GM12878 (cell line): ENCODE measurements at places on chromosomes 4 and X.

DNA sequence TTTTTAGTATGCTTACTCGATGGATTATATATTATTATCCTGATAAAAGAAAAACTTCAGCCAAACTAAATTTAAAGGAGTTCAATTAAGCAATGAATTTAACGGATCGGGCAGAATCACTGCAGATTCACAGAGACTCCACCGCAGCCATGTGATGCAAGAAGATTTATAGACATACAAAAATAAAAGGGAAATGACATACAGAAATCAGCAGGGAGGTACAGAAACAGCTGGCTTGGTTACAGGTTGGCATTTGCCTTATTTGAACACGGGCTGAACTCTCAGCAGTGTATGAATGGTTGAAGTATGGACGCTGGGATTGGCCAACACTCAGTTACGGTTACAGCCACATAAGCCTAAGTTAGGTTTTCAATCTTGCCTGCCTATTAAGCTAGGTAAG, 35.4 kb upstream of the DHRSX start:
- DNase-seq, result no peak

GRCh38 chr4:26724534-26724933, 136.1 kb upstream of the STIM2 start:
- DNase-seq, result no peak

- no peak for DNase-seq
Measured at GRCh38 chrX:24955372-24955930, 60.3 kb downstream of the ARX start.

GRCh38 chr4:129335276-129335675, 239.3 kb downstream of the C4orf33 start:
- DNase-seq, result no peak

DNA sequence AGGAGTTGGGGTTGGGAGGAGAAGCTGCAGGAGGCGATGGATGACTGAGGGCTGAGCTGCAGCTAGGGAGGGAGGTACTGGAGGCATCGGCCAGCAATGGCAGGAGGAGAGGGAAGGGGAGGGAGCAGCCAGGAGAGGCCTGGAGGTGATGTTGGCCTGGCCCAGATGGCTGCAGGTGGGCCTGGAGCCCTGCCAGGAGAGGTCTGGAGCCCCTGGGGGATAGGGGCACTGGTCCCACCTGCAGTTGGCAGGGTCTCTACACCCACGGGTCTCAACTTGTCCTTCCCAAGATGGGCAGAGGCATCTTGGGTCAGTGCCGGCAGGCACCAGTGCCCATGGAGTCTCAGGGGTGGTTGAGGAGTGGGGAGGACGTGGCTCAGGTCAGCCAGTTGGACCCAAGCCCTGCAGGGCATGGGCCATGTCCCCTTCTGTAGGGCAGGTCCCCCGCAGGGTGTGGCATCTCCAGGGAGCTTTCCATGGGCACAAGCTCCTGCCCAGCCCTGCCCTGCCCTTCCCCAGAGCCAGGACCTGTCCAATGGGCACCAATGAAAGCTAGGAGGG, 2.7 kb upstream of the MXD4 start:
- no peak for DNase-seq

DNA sequence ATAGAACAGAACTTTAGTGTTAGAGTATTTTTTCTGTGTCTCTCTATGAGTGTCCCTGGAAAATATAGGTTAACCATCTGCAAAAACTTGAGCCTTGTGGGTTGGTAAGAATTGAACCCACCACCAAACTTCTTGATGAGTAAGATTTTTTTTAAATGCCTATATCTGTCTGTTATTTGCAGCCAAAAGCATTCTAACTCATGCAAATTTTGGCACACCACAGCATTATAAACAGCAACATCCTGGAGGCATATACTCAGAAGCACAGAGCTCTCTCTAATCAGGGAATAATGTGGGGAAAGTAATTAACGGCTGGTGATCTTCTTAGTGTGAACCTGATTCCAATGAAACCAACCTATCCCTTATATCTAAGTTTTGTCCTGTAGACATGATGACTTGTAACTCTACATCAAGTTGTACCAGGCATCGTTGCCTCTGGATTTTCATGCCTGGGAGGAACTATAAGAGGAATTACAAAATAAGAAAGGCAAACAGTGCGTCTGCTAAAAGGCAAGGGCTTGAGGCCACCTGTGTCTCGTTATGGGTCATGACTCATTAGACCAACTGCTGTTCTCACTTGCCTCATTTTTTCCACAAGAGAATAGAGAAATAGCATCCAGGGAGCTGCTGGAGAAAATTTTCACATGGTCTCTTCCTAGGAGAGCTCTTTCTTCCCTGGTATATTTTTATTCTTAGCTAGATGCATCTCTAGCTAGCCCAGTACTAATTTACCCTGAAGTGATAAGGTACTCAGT, 202.4 kb downstream of the CHIC2 start:
- DNase-seq, result no peak

GRCh38 chr4:103429283-103429682, 231.1 kb upstream of the CENPE start:
- DNase-seq, result no peak

DNA sequence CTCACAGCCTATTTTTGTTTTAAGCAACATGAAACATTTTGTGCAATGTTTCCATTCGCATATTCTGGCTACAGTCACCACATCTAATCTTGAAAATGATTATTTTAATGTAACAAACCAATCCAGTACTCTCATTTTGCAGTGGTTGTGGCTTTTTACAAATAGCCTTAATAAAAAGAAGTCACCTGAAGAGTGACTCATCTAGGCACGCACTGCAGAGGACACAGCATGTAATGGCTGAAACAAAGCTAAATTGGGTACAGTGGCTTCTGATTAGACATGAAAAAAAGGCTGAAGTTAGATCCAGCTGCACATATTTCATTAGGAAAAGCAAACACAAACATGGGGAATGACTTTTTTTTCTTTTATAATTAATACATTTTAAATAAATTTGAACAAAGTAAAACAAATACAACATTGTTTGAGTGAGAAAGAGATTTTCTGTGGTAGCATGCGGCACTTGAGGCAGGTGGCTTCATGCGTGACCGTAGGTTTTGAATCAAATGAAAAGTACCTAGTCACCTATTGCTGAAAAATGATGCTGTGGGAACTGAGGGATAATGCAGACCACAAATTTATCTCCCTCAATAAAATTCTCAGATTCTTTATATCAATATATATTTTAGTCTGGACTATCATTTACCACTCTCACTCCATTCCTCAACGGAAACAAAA, 240.8 kb upstream of the DDX53 start:
- DNase-seq, result no peak

GRCh38 chr4:827209-828081, 1.5 kb upstream of the CPLX1 start:
- no peak for DNase-seq

DNA sequence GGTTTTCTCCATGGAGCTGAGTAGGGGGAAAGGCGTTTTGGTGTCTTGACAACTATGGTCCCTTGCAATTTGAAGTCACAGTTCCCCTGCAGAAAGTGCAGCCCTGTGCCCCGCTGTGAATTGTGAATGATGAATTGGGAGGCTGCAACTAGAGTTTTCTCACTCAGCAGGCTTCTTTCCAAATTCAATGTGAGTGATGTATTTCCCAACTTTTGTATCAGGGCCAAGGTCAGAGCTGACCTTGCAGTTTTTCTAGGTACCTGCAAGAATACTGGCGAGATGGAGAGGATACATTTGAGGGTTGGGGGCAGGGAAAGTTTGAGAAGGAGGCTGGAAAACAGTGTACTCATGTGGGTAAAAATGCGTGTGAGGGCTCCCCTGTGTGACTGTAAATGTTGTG, 11.7 kb downstream of the PHEX start:
- DNase-seq, result no peak

DNA sequence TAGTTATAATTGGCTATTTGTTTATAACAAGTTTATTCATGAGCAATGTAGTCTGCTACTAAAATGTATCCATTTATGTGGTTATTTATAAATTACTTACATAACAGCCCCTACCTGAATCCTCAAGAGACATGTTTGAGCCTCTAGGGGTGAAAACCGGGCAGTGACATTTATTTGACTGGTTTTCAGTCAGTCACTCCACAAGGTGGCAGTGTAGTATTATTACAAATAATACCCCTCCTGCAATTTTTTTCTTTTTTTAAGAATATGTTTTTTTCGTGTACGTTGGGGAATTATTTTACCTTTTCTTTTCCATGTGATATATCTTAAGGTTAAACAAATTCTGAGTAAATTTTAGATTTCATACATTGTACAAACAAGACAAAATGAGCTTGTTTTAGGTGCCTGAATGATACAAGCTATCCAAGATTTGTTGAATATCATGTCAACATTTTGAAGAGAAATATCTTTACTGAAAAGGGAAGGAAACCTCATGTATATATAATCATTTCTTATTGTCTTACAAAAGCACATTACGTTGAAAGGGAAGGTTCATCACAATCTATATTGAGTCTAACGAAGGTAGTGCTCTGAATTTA, 598.7 kb upstream of the TECRL start:
- no peak for DNase-seq

DNA sequence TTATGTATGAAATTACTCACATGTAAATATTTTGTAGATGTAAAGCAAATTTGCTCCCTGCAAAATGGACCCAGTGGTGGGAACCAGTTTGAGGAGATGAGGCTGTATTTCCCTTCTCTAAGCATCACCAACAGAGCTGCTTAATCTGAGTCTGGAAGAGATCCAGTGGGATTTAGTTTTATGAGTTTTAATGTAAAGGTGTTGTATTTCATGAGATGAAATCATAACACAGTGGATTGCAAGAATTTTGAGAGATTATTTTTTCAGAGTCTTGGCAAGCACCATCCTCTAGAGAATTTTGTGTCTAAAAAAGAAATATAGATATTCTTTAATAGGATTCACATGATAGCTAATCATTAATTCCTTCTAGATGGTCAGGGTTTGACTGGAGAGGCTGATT, 35.6 kb upstream of the SFRP2 start:
- no peak for DNase-seq

- no peak for DNase-seq
Measured at GRCh38 chrX:130030826-130031225, 48.4 kb downstream of the BCORL1 start.

- no peak for DNase-seq
Measured at GRCh38 chr4:16952462-16952871, 54.0 kb upstream of the LDB2 start.

GRCh38 chr4:184801781-184802696, 23.7 kb downstream of the ACSL1 start:
- no peak for DNase-seq

- DNase-seq, result no peak
Measured at GRCh38 chr4:168743601-168744000, 246.7 kb downstream of the PALLD start.

DNA sequence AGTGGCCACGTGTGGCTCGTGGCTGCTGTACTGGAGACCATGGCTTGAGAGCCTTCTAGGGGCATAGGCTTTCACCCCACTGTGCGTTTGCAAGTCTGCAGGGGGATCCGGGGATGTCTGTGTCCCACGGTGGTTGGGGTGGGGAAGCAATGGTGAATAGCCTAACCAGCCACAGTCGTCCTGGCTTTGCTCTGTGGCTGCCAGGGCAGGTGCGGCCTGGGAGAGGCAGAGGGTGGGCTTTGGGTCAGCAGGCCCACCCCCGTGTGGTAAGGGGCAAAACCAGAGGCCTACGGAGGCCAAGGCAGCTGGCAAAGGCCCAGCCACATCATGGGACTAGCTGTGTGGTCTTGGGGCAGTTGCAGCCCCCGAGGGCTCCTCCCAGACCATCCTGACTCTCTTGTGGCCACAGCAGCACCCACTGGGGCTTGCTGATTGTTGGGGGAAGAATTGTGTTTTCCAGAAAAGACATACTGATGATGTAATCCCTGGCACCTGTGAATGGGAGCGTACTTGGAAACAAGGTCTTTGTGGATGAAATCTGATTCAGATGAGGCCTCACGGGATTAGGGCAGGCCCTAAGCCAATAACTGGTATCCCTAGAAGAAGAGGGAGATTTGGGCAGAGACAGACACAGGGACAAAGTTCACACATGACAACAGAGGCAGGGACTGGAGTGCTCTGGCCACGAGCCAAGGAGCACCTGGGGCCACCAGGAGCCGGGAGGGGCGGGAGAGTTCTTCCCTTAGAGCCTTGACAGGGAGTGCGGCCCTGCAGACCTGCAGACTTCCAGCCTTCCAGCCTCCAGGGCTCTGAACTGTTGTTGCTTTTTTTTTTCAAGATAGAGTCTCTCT, 2.9 kb downstream of the CPZ start:
- no peak for DNase-seq

DNA sequence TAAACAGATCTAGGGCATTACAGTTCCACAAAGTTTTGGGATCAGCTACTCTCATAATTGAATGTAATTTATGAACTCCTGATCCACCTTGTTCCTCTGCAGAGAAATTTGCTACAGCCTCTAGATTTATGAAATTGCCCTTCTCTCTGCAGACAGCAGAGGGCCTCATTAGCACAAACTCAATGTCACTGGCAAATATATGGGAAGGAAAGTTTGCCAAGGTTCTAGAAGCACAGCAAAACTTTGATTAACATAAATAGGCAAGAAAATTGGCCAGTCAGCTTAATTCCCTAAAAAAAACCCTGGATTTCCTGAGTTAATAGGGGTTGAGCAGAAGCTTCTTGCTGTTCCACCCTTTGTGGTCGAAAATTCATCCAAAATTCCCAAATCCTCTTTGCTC, 31.5 kb downstream of the PRPS1 start:
- DNase-seq, result no peak

DNA sequence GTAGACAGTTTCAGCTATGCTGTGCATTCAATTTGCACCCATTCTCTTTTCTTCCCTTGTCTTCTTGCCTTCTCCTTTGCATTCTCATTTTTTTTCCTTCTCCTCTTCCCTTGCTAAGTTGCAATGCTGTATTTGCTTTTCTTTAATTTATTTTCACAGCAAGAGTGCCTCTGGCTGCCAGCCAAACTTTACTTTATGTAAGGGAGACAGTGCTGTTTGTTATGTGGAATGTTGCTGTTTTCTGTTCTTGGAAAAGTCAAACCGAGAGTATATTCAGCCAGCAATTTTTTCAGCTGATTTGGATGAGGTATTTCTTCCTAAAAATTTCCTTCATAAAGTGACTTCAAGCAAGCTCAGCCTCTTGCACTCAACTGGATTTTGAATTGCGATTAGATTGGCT, 1293.4 kb downstream of the ARAP2 start:
- no peak for DNase-seq
